Kidney (tissue), 22 donors: ENCODE measurements at places on chromosomes 13 and 19. TPM values are rescaled to one million over a fixed set of nuclear protein-coding genes. Genes with fewer than 3 reads are reported as not detected.

The NUDT15 gene
- total RNA-seq, result 11.9 TPM

The RASIP1 gene
- 23.3 TPM for total RNA-seq

The SYCN gene
- total RNA-seq, result not detected

The RXFP2 gene
- total RNA-seq, result 0.09 TPM

The ZNF329 gene
- total RNA-seq, result 12.5 TPM

DNA sequence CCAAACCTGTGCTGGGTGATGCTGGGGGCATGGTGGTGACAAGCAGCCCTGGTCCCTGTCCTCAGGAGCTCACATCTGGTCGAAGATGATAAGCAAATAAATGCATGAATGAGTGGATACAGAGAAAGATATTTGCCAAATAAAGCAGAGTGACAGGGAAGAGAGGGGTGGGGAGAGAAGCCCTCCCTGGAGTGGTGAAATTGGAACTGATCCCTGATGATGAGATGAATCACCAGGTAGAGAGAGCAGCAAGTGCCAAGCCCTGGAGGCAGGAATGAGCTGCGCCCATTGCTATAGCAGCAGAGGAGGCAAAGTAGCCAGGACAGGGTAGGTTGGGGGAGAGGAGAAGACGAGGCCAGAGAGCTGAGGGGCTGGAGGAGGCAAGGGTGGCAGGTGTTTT is 13.7 kb downstream of the FXYD5 start:
- H3K4me1 ChIP-seq, result no peaks in the 10 kb centered on the region
- no peaks in the 10 kb centered on the region for H3K27me3 ChIP-seq
- H3K36me3 ChIP-seq, result no peaks in the 10 kb centered on the region
- no peak for DNase-seq
- H3K4me3 ChIP-seq, result no peak overlapping the region

GRCh38 chr19:35310811-35311465 is 18.0 kb upstream of the CD22 start:
- no peak overlapping the region for H3K4me3 ChIP-seq
- DNase-seq, result no peak
- no peaks in the 10 kb centered on the region for H3K27me3 ChIP-seq
- no peak overlapping the region for H3K27ac ChIP-seq
- H3K36me3 ChIP-seq, result no peaks in the 10 kb centered on the region

GRCh38 chr13:110220471-110220870 is 86.5 kb downstream of the COL4A1 start:
- no peaks in the 10 kb centered on the region for H3K36me3 ChIP-seq
- H3K4me1 ChIP-seq, result no peaks in the 10 kb centered on the region

DNA sequence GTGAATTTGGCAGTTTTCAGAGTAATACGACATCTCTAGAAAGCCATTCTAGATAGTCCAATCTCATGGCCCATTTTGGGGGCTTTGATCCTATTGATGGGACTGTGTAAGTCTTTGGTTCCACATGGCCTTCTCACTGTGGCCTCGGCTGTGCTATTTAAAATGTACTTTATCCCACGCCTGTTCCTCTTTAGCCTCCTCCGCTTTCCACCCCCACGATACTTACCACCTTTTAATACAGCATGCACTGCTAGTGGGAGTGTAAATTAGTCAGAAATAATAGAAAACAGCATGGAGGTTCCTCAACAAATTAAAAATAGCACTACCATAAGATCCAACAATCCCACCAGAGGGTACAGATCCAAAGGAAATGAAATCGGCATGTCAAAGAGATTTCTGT is 28.3 kb upstream of the CEBPG start:
- H3K36me3 ChIP-seq, result no peaks in the 10 kb centered on the region
- H3K27me3 ChIP-seq, result no peaks in the 10 kb centered on the region
- no peaks in the 10 kb centered on the region for H3K4me1 ChIP-seq

DNA sequence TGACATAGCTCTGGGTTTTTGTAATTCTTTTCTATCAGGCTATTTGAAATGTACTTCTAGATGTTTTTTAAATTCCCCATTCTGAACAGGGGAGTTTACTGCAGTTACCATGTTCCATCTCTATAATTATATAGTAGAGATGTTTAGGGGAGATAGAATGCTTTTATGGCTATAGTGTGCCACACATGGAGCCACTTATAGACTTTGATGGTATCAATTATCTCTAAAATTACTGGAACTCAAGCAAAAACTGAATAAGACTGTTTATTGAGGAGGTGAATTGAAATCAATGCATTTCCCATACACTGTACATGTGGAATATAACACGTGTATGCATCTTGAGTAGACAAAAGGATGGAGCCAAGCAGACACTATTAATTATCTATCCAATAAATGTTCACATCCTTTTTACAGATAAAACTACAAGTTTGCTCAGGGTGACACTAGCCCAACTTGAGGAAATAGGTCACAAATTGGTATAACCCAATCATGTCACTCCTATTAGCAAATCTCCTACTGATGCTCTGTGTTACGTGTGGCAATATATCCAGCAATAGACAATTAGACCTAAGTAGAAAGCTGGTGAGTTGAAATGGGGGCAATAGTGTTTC is 1882.6 kb downstream of the PCDH9 start:
- no peaks in the 10 kb centered on the region for H3K4me1 ChIP-seq
- no peak overlapping the region for H3K4me3 ChIP-seq
- no peaks in the 10 kb centered on the region for H3K27me3 ChIP-seq
- H3K27ac ChIP-seq, result no peak overlapping the region
- DNase-seq, result no peak

- H3K27ac ChIP-seq, result no peak overlapping the region
- no peaks in the 10 kb centered on the region for H3K4me1 ChIP-seq
- H3K4me3 ChIP-seq, result no peak overlapping the region
- no peak for DNase-seq
Observed at GRCh38 chr13:61294467-61295191, 121.0 kb downstream of the PCDH20 start.

GRCh38 chr19:41619018-41619556 is 7.8 kb downstream of the CEACAM4 start:
- no peaks in the 10 kb centered on the region for H3K27me3 ChIP-seq
- H3K4me3 ChIP-seq, result no peak overlapping the region
- no peak overlapping the region for H3K27ac ChIP-seq
- no peak for DNase-seq
- H3K4me1 ChIP-seq, result no peaks in the 10 kb centered on the region
- no peaks in the 10 kb centered on the region for H3K36me3 ChIP-seq

- no peak overlapping the region for H3K4me3 ChIP-seq
- H3K27me3 ChIP-seq, result no peaks in the 10 kb centered on the region
- H3K4me1 ChIP-seq, result no peaks in the 10 kb centered on the region
- peaks cover 35% of the 10 kb centered on the region for H3K36me3 ChIP-seq
Observed at GRCh38 chr19:51694318-51695085, 1.4 kb downstream of the SPACA6 start.

GRCh38 chr13:114264886-114265611 is 16.4 kb upstream of the UPF3A start:
- H3K27ac ChIP-seq, result no peak overlapping the region
- no peak for DNase-seq

GRCh38 chr13:110405597-110406450 is 98.7 kb downstream of the COL4A2 start:
- H3K36me3 ChIP-seq, result no peaks in the 10 kb centered on the region
- H3K4me1 ChIP-seq, result no peaks in the 10 kb centered on the region
- no peak for DNase-seq
- H3K4me3 ChIP-seq, result no peak overlapping the region
- peak overlapping the region; percentile 37 for H3K27ac ChIP-seq

DNA sequence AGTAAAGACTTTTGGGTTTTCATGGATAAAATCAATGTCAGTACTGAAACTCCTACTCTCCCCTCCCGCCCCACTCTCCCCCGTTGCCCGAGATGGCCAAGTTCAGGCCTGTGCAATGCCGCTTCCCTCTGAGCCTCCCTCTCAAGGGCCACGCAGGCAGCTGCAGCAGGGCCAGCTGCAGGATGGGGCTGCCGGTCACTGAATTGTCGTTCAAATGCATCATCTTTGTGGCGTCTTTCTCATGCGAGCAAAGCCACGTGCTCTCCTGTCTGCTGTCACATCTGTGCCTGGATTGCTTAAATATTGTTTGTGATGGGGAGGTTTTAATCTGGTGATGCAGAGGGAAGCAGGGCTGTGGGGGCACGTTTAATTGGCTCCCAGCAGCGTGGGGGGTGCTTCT is 26.6 kb downstream of the SHISA2 start:
- DNase-seq, result no peak
- H3K36me3 ChIP-seq, result no peaks in the 10 kb centered on the region
- H3K4me1 ChIP-seq, result peaks cover 15% of the 10 kb centered on the region
- H3K4me3 ChIP-seq, result no peak overlapping the region
- H3K27ac ChIP-seq, result no peak overlapping the region

DNA sequence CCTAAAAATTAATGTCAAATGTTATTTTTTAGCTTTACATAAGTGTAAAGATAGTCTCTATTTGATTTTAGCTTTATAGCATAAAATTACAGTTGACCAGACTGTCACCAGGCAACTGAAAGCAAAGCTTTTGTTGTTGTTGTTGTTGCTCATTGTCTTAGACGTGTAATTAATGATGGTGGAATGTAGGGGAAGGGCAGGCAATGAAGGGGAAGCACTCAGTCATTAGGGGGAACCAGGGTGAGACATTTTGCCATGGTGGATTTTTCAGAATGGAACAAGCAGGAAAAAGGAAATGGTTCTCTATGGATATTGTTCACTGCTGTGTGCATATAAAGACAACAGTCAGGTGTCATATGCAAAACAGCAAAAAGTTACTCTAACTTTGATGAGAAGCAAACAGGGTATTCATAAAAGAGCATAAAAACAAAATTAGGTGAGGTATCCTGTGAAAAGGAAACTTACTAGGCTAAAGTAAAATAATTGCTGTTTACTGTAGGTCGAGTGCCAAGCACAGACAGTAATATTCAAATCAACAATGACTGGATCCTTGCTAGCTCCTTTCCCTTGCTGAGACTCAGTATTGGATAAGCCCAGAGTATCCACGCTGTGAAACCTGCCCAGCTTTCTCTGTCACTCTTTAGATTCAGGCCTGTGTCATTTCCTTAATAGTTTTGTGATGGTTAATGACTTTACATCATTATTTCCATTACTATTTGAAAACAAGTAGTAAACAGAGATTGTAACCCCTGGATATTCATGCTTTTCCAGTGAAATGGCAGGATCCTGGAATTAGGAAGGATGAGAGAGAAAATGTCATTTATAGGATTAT is 110.5 kb downstream of the LRCH1 start:
- H3K27me3 ChIP-seq, result no peaks in the 10 kb centered on the region
- H3K36me3 ChIP-seq, result no peaks in the 10 kb centered on the region
- peak overlapping the region; percentile 49 for H3K27ac ChIP-seq
- H3K4me3 ChIP-seq, result no peak overlapping the region
- peaks cover 46% of the 10 kb centered on the region for H3K4me1 ChIP-seq

- no peak for DNase-seq
- no peak overlapping the region for H3K27ac ChIP-seq
- H3K36me3 ChIP-seq, result no peaks in the 10 kb centered on the region
Observed at GRCh38 chr13:30757026-30757742, 21.8 kb downstream of the ALOX5AP start.

DNA sequence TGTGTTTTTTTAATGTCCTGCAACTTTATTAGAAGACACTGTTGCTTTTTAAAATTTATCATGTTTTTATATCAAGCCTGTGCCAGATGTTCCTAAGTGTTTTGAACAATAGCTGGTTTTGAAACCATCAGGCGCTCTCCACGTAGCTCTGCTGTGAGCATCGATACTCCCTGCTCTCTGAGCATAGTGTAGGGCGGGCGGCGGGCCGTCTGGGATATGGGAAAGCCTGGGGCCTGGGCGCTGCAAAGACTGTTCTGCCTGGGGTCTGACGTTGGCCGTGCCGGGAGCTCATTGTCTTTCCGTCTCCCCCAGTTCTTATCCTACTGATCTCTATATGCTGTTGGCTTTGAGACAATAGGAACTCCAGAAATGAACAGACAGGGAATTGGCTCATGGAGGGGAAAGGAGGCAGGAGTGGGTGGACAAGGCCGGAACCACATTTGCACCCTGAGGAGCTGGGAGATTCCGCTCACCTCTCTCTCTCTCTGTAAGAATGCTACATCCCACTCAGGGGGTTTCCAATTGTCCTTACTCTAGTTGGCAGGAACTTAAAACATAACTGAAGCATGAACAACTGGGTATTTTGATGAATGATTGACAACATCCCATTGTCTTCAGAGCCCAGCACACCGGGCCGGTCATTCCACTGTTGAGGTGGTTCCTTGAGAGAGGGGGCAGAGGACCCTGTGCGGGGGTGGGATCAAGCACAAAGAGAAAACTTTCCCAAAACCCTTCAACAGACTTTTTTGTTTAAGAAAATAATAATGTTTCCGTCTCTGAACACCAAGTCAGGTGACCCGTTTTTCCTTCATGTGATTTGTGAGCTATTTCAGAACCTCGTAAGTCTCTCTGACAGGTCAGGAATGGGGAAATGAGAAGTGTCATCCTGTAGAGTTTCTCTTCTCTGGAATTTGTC is 64.7 kb downstream of the COL4A2 start:
- no peaks in the 10 kb centered on the region for H3K27me3 ChIP-seq
- H3K36me3 ChIP-seq, result no peaks in the 10 kb centered on the region
- DNase-seq, result peak; percentile 77

DNA sequence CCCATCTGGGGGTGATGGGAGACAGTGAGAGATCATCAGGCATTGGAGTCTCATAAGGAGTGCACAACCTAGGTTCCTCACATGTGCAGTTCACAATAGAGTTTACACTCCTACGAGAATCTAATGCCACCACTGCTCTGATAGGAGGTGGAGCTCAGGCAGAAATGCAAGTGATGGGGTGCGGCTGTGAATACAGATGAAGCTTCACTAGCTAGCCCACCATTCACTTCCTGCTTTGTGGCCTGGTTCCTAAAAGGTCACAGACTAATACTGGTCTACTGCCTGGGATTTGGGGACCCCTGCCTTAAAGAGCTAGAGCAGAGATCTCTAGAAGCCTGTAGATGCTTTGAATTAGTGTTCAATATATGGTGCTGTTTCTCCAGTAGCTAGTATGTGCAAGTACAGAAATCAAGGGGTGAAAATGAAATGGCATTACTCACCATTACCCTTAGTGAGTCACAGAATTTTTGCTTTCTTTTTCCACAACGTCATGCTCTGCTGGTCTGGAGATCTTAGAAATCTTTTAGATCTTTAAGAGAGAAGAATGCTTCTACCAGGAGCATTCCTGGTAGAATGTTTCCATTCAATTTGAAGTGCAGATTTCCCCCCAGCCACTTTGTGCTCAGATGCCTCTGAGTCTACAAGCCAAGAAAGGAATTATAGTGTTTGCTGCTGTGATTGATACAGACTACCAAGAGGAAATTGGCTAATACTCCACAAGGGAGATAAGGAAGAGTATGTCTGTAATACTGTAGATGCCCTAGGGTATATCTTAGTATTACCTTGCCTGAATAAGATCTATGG is 2301.2 kb downstream of the PCDH9 start:
- H3K27me3 ChIP-seq, result no peaks in the 10 kb centered on the region
- no peaks in the 10 kb centered on the region for H3K4me1 ChIP-seq
- no peaks in the 10 kb centered on the region for H3K36me3 ChIP-seq
- no peak overlapping the region for H3K27ac ChIP-seq

- peaks cover 3% of the 10 kb centered on the region for H3K4me1 ChIP-seq
- DNase-seq, result no peak
- no peaks in the 10 kb centered on the region for H3K27me3 ChIP-seq
- H3K27ac ChIP-seq, result no peak overlapping the region
- no peak overlapping the region for H3K4me3 ChIP-seq
Observed at GRCh38 chr19:41445575-41445974, 2.6 kb downstream of the ERICH4 start.

- H3K27ac ChIP-seq, result no peak overlapping the region
- no peaks in the 10 kb centered on the region for H3K4me1 ChIP-seq
- no peak for DNase-seq
- no peak overlapping the region for H3K4me3 ChIP-seq
- peaks cover 33% of the 10 kb centered on the region for H3K36me3 ChIP-seq
Observed at GRCh38 chr19:19650331-19650730, 6.9 kb upstream of the GMIP start.

GRCh38 chr13:110129539-110130186 is 177.3 kb downstream of the COL4A1 start:
- H3K4me3 ChIP-seq, result no peak overlapping the region
- DNase-seq, result no peak
- no peaks in the 10 kb centered on the region for H3K27me3 ChIP-seq
- no peak overlapping the region for H3K27ac ChIP-seq
- H3K4me1 ChIP-seq, result no peaks in the 10 kb centered on the region
